ENCODE measurements at places on chromosomes 3 and 15.

GRCh38 chr15:68980786-68981185, 33.7 kb upstream of the NOX5 start:
- DNase-seq: no peak

- DNase-seq: no peak
These were observed 104.4 kb downstream of the PPP2R3A start for GRCh38 chr3:136069933-136070332.

DNA sequence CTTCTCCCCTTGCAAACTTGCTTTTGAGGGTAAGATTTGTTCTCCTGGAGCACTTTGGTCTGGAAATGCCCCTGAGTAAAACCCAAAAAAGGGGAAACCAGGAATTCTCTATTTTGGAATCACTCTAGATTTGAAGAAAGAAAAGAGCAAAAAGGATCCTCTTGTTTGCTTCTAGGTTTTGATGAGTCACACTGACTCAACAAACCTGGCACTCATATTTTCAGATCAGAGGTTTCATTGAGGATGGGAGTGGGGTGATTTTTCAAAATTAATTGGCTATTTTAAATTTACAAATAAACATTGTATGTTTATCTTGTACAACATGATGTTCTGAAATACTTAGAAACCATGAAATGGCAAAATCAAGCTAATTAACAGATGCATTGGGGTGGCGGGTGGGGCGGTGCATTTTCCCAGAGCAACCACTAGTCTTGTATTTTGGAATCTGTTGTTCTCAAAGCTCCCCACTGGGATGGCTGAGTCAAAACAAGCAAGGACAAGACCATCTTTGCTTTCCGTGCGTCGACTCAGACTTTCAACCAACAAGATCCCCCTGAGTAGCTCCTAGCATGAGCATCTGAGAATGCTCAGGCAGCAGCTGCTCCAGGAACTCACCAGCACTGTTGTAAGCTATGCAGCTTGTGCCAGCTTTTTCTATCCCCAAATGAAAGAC, 451.4 kb downstream of the WDR72 start:
- no peak for DNase-seq

DNA sequence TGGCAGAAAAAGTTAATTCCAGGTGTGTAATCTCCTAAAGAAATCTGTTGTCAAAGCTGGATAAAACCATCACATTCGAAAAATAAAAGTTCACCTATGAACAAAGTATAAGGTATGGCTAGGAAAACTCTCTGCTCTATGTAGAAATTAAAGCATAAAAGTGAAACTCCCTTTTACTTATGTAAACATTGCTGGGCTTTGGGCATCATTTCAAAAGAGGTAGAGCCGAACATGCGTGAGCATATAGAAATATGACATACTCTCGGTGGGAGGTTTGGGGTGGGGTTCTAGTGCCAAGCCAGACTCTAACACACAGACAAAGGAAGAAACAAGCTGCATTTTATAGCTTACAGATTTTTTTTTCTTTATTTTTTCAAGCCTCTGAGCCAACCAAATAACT, 306.8 kb upstream of the ATP11B start:
- DNase-seq: no peak

DNA sequence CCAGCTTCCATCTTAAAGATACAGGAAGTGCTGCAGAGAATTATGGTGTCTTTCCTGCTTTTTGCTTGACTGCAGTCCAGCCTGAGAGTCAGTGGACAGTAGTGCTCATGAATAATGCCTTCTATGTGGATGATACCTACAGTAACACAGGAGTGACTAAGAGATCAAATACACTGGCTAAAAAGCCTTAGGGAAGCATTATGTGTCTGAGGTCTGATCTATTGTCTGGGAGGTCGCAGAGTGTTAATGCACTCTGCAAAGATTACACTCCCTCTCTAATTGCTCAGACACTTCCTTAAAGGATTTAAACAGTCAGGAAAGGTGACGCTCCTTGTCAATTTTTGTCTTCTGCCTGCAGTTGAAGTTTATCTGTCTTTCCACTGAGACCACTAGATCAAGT, 183.6 kb downstream of the MCTP2 start:
- DNase-seq: no peak

DNA sequence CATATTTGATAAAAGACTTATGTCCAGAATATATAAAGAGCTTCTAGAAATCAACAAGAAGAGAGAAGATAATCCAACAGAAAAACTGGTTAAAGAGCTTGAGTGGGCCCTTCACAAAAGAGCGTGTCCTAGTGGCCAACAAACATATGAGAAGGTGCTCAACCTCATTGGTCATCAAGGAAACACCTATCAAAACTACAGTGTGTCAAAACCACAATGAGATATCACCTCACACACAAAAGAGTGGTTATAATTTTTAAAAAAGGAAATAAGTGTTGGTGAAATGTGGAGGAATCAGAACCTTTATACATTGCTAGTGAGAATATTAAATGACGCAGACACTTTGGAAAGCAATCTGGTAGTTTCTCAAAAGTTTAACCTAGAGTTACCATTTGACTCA, 68.4 kb upstream of the KLF13 start:
- DNase-seq: no peak

DNA sequence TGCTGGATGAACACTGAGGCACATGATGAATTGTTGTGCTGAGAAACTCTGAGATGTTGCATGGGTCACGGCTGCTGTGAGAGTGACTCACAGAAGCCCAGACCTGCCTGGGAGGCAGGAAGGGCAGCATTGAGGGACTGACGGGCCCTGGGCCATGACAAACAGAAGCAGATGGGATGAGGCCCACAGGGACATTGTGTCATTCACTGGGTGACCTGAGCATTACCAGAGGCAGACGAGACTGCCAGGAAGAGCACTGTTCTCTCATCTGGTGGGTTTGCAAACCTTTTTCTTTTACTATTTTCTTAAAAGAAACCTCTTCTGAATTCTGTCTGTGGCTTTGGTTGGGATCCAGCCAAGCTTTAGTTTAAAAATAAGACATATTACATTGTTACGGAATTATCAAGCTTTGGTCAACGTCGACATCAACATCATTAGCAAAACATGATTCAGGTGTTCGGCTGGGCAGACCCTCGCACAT, 67.8 kb downstream of the BDH1 start:
- DNase-seq: no peak

DNA sequence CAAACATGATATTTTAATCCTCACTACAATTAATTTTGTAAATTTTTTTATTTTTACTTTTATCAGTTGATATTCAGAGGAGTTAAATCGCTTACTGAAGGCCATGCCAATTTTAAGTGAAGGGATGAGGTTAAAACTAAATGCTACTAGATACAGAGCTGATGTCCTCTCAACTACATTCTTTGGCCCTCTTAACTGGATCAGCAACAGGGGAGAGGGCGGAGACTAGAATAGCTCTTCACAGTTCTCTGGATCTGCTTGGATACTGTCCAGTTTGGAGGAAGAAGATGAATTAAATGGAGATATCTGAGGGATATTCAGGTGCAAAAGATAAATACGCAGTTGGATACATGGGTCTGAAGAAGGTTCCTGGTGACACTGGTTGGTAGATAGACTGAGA, 85.6 kb upstream of the LYSMD4 start:
- no peak for DNase-seq

- DNase-seq: no peak
These were observed 67.6 kb downstream of the DCLK3 start for GRCh38 chr3:36696799-36697198.

GRCh38 chr15:95761501-95762165, 568.9 kb upstream of the NR2F2 start:
- DNase-seq: no peak

GRCh38 chr15:29090617-29091466, 178.8 kb downstream of the NSMCE3 start:
- peak; percentile 40 for DNase-seq

- DNase-seq: no peak
These were observed 508 bp upstream of the ECT2 start for GRCh38 chr3:172750069-172750367.

- no peak for DNase-seq
These were observed 401.2 kb upstream of the NR2F2 start for GRCh38 chr15:95929232-95929846.

GRCh38 chr15:40693904-40694687, 878 bp upstream of the RAD51 start:
- no peak for DNase-seq

- no peak for DNase-seq
These were observed 115.5 kb upstream of the ABHD17C start for GRCh38 chr15:80579611-80580010.

GRCh38 chr3:50170689-50171088, 15.6 kb downstream of the SEMA3F start:
- no peak for DNase-seq

DNA sequence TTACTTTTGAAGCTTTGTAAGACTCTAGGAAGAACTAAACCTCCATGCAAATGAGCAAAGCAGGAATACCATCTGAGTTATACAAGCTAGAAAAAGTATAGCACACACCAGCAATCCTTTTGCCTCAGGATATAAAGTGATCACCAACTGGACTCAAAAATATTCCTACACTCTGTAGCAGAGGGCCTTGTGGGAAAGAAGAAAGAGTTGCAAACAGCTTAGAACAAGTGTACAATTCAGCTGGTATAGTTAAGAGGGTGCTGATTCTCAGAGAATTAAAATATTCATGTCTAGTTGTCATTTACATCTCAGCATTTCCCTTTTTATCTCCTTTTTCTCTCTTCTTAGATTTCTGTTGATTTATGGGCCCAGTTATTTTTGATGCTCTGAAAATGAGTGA, 248.4 kb downstream of the GAP43 start:
- DNase-seq: no peak

DNA sequence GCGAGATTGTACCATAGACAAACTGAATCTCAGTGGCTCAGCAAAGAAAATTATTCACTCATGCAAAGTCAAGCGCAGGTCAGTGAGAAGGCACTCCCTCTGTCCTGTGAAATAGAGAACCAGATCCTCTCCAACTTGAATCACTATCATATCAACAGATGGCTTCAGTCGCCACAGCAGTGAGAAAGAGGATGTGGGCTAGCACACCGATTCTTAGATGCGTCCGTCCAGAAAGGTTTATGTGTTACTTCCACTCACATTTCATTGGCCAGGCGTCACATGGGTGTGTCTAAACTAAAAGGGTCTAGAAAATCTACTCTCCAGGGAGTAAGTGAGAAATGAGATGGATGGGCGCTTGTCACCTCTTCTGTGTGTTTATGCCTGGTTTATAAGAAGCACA, 141.6 kb upstream of the KBTBD8 start:
- DNase-seq: no peak

DNA sequence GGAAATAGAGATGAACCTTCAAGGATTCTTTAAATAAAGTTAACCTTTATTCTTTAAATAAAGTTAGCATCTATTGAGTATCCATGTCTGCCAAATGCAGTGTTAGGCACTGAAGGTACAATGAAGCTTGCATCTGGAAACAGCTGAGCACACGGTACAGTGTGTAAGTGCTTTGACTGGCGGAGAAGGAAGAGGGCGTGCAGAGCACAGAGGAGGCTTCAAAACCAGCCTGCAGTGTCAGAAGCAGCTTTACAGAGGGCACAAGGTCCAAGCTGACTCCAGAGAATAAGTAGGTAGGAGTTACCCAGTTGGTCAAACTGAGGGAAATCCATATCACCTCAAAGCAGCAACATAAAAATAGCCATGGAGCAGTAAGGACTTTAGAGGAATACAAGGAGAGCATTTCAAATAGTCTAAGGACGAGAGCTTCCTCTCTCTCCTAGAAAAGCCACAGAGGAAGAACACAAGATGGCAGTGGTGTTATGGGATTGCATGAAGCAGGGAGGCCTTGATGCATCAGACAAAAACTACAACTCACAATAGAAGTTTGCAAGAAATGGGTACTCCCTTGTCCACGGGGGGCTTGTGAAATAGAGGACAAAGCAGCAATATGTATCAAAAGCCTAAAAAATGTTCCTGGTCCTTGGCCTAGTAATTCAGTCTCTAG, 60.3 kb upstream of the PPP2R3A start:
- DNase-seq: no peak

- DNase-seq: no peak
These were observed 67.6 kb upstream of the SH3GL3 start for GRCh38 chr15:83379579-83379959.

GRCh38 chr3:133675631-133676335, 14.0 kb upstream of the TOPBP1 start:
- DNase-seq: no peak

GRCh38 chr15:50879016-50879617, 29.4 kb upstream of the AP4E1 start:
- no peak for DNase-seq

GRCh38 chr15:57747206-57747896, 40.8 kb downstream of the POLR2M start:
- no peak for DNase-seq

- DNase-seq: no peak
These were observed 27.2 kb downstream of the CRTAP start for GRCh38 chr3:33141006-33141405.

GRCh38 chr15:96119734-96120133, 210.8 kb upstream of the NR2F2 start:
- DNase-seq: no peak

DNA sequence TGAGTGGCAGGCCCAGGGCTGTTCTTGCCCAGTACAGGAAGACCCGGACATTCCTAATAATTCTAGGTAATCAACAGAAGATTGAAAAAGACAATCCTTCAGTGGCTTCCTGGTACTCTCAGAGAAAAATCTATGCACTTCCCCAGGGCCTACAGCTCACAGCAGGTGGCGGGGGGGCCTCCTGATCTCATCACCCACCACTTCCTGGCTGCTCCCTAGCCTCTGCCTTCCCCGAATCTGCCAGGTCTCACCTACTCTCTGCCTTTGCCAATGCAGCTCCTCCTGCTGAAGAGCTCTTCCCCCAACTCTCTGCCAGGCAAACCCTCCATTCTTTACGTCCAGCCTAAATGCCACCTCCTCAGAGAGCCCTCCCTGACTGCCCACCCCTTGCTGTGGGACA, 37.5 kb downstream of the EHD4 start:
- peak; percentile 53 for DNase-seq

- DNase-seq: no peak
These were observed 30.2 kb downstream of the KCNAB1 start for GRCh38 chr3:156150434-156151066.

DNA sequence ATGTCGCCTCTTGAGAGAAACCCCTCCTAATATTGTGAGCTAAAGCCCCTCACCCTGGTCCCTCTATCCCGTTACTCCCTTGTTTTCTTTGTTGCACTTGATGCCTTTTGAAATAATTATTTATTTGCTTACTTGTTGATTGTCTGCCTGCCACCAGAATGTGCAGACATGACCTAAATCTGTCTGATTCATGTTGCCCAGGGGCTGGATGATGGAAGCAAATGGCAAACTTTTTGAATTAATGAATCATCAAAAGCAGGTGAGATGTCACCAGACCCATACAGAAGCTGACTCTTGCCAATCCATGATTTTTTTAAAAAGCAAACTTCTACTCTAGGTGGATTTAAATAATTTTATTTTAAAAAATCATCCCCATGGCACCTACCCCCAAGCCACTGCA, 49.3 kb downstream of the GRIP2 start:
- DNase-seq: no peak

- DNase-seq: no peak
These were observed 13.5 kb upstream of the ACSBG1 start for GRCh38 chr15:78247911-78248310.

DNA sequence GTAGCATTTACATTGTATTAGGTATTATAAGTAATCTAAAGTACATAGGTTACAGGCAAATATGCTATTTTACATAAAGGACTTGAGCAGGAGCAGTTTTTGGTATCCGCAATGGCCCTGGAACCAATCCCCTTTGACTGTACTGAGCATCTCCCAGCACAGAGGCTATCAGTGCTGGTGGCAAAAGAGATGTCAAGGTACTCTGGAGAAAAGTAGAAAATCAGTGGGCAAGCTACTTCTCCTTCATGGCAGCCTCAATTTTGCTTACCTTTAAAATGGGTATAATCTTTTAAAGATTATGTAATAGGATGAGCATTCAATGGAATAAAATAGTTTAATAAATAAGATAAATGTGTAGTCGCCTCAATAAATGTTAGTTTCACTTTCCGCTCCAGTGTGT, 56.7 kb upstream of the LMCD1 start:
- DNase-seq: no peak
